ENCODE measurements at places on chromosomes 16 and 17. TPM values are rescaled to one million over a fixed set of nuclear protein-coding genes. Genes with fewer than 3 reads are reported as not detected.

SP2 gene
- total RNA-seq, result 2.5 TPM

KRT9 gene
- total RNA-seq, result not detected

SLC13A2 gene
- total RNA-seq, result not detected

PLLP gene
- 0.55 TPM for total RNA-seq

FOXF1 gene
- total RNA-seq, result 2.1 TPM

LDHD gene
- total RNA-seq, result 0.65 TPM

DYNLRB2 gene
- total RNA-seq, result not detected

KIF19 gene
- total RNA-seq, result not detected

TOX3 gene
- total RNA-seq, result not detected

NTN1 gene
- 4.8 TPM for total RNA-seq

FAM171A2 gene
- 31.1 TPM for total RNA-seq

LITAFD gene
- total RNA-seq, result not detected

GUCY2D gene
- not detected for total RNA-seq

CTRL gene
- total RNA-seq, result 0.33 TPM

GDPD1 gene
- 0.29 TPM for total RNA-seq

CNTNAP1 gene
- 20.8 TPM for total RNA-seq

PDILT gene
- not detected for total RNA-seq

ZG16B gene
- 1.3 TPM for total RNA-seq

TBC1D3I gene
- total RNA-seq, result 0.22 TPM

IGSF6 gene
- not detected for total RNA-seq

CDRT15 gene
- total RNA-seq, result not detected

JPH3 gene
- 9.1 TPM for total RNA-seq

KRT17 gene
- total RNA-seq, result 0.29 TPM

KCNJ2 gene
- total RNA-seq, result not detected

ZNF652 gene
- 17.8 TPM for total RNA-seq

CCR7 gene
- total RNA-seq, result not detected

BAHCC1 gene
- total RNA-seq, result 2.0 TPM

TRPV3 gene
- total RNA-seq, result 1.2 TPM

RRAD gene
- total RNA-seq, result 2.8 TPM
